G401 (cell line): ENCODE measurements at places on chromosomes 6 and 20. TPM values are rescaled to one million over a fixed set of nuclear protein-coding genes. Genes with fewer than 3 reads are reported as not detected.

DNAH8 gene
- not detected in 2 replicates for total RNA-seq

IMPG1 gene
- total RNA-seq = not detected in 2 replicates

GZF1 gene
- 9.0 and 24.1 TPM in 2 replicates for total RNA-seq

BPIFB2 gene
- total RNA-seq = not detected in 2 replicates

- no peak for DNase-seq
Observed at GRCh38 chr20:4040283-4041179, 25.2 kb upstream of the RNF24 start.

DNA sequence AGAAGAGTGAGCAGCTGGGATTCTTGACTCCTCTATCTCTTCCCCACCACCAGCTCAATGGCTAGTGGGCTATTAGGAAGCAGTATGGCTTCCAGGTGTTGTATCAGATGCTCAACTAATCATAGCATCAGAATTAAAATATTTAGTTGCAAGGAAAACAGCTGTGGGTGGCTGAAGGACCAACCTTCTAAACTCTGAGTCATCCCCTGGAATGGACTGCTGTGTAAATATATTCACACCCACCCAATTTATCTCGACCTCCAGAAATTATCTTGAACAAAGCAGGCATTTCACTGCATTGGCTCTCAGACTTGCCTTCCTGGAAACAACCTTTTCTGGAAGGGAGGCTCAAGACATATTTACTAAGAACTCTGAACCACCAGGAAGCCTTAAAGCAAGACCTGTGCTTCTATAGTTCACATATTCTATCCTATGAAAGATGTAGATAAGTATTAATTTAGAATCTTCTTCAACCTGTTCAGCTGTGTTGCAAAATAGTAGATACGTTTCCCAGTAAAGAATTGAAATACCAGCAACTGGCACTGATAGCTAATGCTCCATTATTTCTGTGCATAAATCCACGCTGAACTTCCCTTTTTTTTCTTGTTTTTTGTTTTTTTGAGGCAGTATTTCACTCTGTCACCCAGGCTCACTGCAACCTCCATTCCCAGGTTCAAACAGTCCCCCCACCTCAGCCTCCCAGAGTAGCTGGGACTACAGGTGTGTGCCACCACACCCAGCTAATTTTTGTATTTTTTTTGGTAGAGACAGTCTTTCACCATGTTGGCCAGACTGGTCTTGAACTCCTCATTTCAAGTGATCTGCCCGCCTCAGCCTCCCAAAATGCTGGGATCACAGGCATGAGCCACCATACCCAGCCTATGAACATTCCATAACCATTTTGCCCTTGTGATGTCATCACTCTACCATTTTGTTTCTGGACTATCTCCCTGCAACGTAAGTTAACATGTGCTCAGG lies 56.9 kb upstream of the CD2AP start:
- no peak for DNase-seq

- no peak for DNase-seq
Observed at GRCh38 chr6:63675138-63675537, 39.5 kb downstream of the PHF3 start.
